ENCODE measurements at places on chromosomes 2 and 18. TPM values are rescaled to one million over a fixed set of nuclear protein-coding genes. Genes with fewer than 3 reads are reported as not detected.

- no peak for DNase-seq
Measured at GRCh38 chr18:22552254-22552653, 134.5 kb upstream of the CTAGE1 start.

Gene SKA1
- total RNA-seq = 18.9 TPM

- DNase-seq = no peak
Measured at GRCh38 chr2:62801814-62802523, 96.5 kb downstream of the EHBP1 start.

- no peak for DNase-seq
Measured at GRCh38 chr2:120845277-120845676, 109.6 kb downstream of the GLI2 start.

Gene DSG1
- not detected for total RNA-seq

DNA sequence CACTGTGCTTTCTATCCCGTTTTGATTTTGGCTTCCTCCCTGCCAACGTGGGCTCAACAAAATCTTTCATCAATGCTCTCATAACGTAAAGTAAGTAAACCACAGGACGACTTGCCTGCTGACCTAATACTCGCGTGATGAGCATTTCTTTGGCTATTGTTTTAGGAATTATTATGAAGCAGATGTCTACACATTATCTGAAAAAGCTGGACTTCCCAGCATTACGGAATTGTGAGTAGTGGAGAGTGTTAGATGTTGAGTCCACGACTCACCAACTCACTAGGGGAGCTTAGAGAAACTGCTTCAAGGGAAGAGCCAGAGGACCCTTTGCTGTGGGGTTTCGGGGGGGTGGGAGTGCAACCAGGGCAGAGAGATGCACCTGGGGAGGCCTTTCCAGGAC lies 21.9 kb downstream of the HJURP start:
- DNase-seq = no peak

- DNase-seq = no peak
Measured at GRCh38 chr18:13305301-13305700, 86.7 kb downstream of the LDLRAD4 start.

GRCh38 chr2:154697418-154698252 lies 860 bp upstream of the KCNJ3 start:
- no peak for DNase-seq

GRCh38 chr2:177270531-177270930 lies 6.0 kb upstream of the NFE2L2 start:
- DNase-seq = no peak

Gene PXDN
- total RNA-seq = 131 TPM

DNA sequence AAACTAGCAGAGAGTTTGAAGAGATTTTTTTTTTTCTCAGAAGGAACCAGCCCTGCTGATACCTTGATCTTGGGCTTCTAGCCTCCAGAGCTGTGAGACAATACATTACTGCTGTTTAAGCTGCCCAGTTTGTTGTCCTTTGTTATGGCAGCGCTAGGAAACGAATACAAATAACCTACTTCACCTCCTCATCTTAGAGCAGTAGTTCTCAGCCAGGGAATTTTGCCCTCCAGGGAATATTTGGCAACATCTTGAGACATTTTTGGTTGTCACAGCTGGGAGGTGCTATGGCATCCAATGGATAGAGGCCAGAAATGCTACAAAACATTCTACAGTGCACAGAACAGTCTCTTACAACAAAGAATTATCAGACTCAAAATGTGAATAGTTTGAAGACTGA lies 43.9 kb upstream of the BCL11A start:
- no peak for DNase-seq

Gene ZC3H6
- 6.9 TPM for total RNA-seq

Gene RBM44
- total RNA-seq = 0.43 TPM

- DNase-seq = no peak
Measured at GRCh38 chr2:159795841-159796690, 1.9 kb downstream of the CD302 start.

DNA sequence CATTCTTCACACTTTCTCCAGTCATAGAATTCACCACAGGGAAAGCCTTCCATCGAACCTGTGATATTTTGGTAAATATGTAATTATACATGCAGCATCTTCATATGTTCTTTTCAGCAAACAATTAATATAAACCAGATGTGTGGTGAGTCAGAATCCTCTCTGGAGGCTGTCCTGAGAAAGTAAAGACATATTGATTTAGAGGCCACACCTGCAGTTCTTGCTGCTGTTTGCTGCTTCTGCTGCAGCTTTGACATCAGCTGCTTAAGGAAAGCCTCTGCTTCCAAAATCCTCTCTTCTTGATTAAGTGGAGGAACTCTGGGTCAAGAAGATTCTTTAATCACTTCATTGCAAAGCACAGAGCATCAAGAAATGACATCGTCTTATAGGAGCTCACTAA lies 568.8 kb upstream of the ZEB2 start:
- DNase-seq = no peak

DNA sequence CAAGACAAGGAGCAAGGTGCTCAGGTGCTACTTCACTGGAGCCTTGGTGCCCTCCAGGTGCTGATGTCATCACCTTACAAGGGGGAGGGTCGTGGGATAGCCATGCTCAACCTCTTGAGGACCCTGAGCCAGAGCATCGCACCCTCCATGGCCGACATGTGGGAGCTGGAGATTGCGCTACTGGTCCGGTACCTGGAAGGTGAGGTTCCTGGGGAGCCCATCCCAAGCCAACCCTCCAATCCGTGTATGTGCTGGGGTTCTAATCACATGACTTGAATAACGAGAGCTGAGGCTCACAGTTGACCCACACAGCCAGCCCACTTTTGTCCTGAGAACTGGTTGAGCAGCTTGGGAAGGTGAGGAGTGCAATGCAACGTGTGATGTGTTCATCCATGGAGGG lies 25.9 kb downstream of the MROH2A start:
- no peak for DNase-seq

GRCh38 chr2:213119061-213119809 lies 32.2 kb downstream of the IKZF2 start:
- DNase-seq = no peak

DNA sequence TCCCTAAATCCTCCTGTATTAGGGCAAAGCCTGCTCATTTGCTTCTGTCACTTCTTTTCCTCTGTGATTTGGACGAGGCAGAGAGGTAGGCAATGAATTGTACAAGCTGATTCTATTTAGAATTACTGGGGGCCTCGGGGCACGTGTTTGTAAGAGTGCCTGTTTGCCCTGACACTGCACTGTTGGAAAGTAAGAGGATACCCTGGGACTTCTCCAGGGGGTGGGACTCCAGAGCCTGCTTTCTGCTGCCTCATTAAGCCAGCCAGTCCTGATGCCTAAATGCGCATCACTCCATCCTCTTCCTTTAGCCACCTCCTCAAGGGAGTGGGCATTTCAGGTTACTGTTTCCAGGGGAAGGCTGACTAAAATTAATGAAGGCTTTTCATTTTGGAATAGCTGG lies 134.3 kb downstream of the TDRD15 start:
- DNase-seq = no peak

GRCh38 chr18:36640021-36640952 lies 188.5 kb downstream of the TPGS2 start:
- no peak for DNase-seq

DNA sequence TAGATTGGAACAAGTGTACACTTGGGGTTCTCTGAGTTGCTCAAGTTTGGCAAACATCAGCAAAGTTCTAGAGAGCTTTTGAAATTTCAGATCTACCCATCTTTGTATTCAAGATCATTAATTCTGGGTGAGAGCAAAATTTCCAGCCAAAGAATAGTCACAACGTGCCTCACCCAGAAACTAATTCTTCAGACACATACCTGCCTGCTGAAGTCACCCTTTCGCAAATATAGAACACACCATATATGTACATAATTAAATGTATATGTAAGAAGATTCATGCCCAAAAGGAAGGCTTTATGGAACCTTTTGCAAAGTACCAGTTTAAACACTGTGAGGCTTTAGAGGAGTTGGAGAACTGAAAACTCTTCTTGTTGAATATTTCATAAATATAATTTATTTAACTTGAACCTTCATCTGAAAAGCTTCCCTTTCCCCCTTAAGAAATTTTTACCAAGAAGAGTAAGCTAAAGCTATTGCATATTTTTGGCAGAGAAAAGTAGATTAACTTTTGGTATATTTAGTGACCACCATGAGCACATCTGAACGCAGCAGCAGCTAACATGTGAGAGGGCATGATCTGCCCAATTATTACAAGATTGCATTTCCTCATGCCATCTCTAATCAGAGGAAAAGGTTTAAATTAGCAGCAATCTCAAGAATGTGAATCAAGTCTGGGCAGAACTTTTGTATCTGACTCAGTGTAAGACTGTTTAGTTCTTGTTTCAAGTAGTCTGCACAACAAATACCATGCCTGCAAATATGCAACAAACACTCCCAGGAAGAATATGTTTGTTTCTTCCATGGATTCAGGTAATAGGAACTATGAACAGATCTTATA lies 8.2 kb downstream of the RND3 start:
- DNase-seq = no peak

DNA sequence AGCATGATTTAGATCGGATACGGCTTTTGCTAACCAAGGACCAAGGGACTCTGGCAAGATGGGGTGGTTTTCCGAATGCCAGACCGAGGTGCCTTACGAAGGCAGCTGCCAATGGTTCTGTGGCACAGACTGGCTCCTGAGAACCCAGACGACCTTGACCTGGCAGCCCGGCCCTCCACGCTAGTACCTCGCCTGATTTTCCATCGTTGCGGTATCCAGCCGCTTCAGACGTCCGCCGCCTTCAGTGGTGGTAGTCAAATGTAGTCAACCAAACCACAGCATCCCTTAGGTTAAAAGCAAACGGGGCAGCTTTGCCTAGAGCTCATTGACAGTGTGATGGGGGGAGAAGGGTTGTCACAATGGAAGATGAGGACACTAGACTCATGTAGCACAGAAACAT lies 42.6 kb downstream of the GBX2 start:
- no peak for DNase-seq
